ENCODE measurements at places on chromosomes 6 and 20.
A peak's percentile ranks its signal among the peaks of the same experiment; 100 is the strongest.

- no peak for DNase-seq
These were observed 67.9 kb downstream of the CDYL start for GRCh38 chr6:4844108-4844507.

DNA sequence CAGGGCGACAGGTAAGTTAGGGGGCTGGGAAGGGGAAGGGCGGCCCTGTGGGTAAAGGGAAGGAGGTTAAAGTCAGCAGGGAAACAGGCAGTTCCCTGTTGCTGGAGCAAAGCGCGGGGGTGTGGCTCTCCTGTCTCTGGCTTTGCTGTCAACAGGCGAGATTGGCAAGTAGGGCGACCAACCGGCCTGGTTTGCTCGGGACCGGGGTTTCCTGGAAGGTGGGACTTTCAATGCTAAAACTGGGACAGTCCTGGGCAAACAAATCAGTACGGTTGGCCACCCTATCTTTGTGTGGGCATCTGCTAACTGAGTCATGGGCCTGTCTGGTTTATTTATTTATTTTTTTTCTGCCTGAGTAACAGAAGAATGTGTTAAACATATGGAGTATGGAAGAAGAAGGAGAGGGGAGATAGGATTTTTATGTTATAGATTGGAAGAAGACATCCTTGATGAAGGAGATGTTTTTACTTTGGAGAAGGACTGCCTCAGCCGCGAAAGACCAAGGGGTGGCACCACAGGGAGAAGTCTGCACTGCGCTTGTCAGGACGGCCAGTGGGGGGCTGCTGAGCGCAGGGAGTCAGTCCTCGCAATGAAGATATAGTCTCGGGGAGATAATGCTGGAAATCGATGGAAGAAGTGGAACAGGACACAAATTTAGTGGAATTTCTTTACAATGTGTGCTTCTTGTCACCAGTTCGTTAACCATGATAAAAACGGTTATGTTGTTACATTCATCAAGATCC is 43.4 kb upstream of the ESR1 start:
- DNase-seq, result peak; percentile 85

DNA sequence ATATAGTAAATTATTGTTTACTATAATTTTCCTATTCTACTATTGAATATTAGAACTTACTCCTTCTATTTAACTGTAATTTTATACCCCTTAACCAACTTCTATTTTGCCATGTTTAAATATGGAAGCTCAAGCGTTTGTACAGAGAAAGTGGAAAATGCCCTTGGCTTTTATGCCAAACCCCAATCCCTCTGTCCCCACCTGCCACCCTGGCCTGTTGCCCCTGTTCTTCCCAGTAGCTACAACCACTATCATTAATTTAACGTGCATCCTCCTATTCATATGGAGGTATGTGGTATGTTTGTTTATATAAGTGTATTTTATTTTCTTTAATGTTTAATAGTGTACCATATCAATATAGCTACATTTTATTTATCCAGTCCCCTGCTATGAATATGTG is 58.1 kb downstream of the ASXL1 start:
- DNase-seq, result no peak

GRCh38 chr6:157893238-157893637 is 70.2 kb downstream of the SNX9 start:
- no peak for DNase-seq
